ENCODE measurements at places on chromosomes 6 and 20. TPM values are rescaled to one million over a fixed set of nuclear protein-coding genes. Genes with fewer than 3 reads are reported as not detected.

GINS1 gene
- total RNA-seq: 24.3 TPM

TRIM15 gene
- 0.84 TPM for total RNA-seq

KCNK5 gene
- 14.7 TPM for total RNA-seq

DNA sequence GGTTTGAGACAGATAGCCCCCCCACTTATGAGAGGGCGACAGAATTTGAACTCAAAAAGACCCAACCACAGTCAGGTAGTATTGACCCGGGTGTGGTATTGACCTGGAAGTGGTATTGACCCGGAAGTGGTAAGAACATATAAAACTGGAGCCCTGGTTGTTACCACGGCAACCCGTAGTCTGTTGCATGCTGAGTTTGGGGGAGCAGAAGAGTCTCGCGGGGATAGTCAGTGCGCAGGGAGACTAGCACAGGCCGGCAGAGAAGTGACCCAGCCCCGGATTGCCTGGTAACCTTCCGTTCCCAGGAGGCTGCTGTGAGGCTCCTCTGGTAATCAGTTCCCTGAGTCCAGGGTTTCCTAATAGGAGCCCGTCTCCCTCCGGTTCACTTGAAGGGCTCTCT, 96.2 kb downstream of the SNX5 start:
- no peak for DNase-seq
- no peak overlapping the region for H3K27ac ChIP-seq
- H3K4me3 ChIP-seq: no peak overlapping the region
- no peaks in the 10 kb centered on the region for H3K36me3 ChIP-seq

DNA sequence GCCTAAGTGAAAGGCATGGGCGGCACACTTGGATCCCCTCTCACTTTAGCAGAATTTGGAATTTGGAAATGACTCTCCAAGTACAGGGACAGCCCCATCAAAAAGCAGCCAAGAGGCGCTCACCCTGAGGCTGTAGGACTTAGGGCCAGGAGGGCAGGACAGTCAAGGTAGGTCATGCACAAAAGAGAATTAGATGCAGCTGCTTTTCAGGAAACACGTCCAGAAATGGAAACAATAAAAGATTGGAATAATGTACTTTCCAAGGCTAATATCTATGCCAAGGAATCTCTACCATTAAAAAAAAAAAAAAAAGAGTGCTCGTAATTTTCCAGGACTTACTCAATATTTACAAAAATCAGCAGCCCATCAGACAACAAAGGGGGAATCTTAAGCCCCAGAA, 19.9 kb downstream of the PREP start:
- peaks cover 6% of the 10 kb centered on the region for H3K36me3 ChIP-seq
- H3K4me3 ChIP-seq: no peak overlapping the region
- H3K4me1 ChIP-seq: peaks cover 15% of the 10 kb centered on the region
- no peak for DNase-seq
- no peaks in the 10 kb centered on the region for H3K27me3 ChIP-seq
- H3K27ac ChIP-seq: no peak overlapping the region

DNA sequence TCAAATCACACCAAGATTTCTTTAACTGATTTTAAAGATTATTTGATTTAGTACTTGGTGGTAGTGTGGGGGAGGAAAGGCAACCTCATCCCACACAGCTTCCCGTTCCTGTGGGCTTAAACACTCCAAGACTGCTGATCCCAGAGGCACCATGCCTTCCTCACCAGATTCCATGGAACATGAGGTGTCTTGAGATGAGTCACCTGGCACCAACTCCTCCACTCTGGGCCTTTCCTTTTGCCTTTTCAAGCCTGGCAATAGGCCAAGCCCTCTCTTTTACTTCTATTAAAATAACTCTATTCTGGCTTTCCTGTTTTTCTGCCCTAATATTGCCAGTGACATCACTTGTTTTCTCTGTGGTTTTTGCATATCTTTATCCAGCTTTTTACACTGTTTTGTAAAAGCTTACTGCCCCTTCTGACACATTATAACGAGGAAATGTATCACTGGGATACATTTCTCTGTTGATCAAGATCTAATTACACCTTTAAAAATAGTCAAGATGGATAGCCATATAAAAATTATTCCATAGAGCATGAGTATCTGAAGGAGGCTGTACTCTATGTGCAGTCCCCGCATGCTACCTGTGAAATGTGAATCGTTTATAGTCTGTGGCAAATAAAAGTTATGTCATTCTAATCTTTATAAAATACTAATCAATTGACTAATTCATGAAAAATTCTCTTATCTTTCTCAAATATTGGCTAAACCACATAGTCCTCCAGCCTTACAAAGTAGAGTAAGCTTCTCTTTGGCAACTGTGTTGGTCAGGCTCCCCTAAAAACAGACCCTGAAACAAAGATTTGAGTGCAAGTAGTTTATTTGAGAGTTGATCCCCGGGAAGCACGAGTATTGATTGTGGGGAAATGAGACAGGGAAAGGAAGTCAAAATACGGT, 257.8 kb upstream of the KCNQ5 start:
- no peak overlapping the region for H3K27ac ChIP-seq
- DNase-seq: no peak
- no peak overlapping the region for H3K4me3 ChIP-seq
- no peaks in the 10 kb centered on the region for H3K4me1 ChIP-seq

DNA sequence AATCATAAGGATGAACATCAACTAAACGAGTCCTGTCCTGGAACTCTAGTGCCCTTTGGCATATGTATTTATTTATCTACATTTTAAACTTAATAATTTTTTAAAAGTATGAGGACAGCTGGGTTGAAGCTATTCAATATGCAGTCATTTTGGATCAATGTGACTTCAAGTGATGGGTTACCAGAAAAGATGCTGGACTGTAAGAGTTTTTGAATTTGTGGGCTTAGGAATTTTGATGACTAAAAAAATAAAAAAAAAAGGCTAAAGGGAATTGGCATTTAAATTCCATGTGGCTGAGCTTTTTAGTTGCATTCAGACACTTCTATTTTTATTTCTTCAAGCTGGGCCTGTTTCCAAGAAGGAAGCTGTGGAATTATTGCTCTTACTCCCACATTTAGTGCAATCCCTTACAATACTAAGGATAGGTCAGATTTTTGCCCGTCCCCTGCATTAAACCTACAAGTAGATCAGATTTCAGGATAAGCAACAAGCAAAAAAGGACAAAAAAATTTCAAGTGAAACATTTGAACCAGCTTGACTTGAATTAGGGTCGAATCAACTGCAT, 704.2 kb upstream of the CITED2 start:
- H3K36me3 ChIP-seq: no peaks in the 10 kb centered on the region
- no peak for DNase-seq
- no peak overlapping the region for H3K27ac ChIP-seq
- no peaks in the 10 kb centered on the region for H3K4me1 ChIP-seq
- no peak overlapping the region for H3K4me3 ChIP-seq

GRCh38 chr20:22585786-22586493, 1.6 kb upstream of the FOXA2 start:
- H3K27me3 ChIP-seq: peaks cover 55% of the 10 kb centered on the region
- DNase-seq: no peak
- H3K36me3 ChIP-seq: peaks cover 6% of the 10 kb centered on the region
- H3K27ac ChIP-seq: no peak overlapping the region
- no peak overlapping the region for H3K4me3 ChIP-seq
- H3K4me1 ChIP-seq: no peaks in the 10 kb centered on the region

- no peaks in the 10 kb centered on the region for H3K36me3 ChIP-seq
- H3K4me3 ChIP-seq: no peak overlapping the region
- no peaks in the 10 kb centered on the region for H3K27me3 ChIP-seq
- H3K27ac ChIP-seq: no peak overlapping the region
Observed at GRCh38 chr20:44536175-44536574, 14.3 kb upstream of the SERINC3 start.

DNA sequence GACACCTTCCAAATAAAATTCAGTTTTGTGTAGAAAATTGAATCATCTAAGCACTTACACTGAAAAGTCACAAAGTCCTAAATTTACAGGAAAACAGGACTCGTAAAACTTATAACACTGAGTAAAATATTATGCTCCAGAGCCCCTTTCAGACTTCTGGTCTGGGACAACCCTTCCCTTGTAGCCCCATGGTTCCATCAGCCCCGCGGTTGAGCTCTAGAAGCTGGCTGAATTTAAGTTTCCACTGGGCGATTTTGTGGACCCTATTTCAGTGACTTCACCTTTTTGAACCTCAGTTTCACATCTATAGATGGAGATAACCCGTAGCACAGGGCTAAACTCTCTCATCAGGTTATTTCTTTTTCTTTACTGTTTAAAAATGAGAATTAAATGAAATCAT, 117.7 kb upstream of the BACH2 start:
- peak overlapping the region; percentile 91 for H3K27ac ChIP-seq
- no peak for DNase-seq
- no peaks in the 10 kb centered on the region for H3K27me3 ChIP-seq
- peaks cover 6% of the 10 kb centered on the region for H3K36me3 ChIP-seq
- peaks cover 80% of the 10 kb centered on the region for H3K4me1 ChIP-seq
- H3K4me3 ChIP-seq: peak overlapping the region; percentile 68
